ENCODE measurements at places on chromosomes 3 and 15.

DNA sequence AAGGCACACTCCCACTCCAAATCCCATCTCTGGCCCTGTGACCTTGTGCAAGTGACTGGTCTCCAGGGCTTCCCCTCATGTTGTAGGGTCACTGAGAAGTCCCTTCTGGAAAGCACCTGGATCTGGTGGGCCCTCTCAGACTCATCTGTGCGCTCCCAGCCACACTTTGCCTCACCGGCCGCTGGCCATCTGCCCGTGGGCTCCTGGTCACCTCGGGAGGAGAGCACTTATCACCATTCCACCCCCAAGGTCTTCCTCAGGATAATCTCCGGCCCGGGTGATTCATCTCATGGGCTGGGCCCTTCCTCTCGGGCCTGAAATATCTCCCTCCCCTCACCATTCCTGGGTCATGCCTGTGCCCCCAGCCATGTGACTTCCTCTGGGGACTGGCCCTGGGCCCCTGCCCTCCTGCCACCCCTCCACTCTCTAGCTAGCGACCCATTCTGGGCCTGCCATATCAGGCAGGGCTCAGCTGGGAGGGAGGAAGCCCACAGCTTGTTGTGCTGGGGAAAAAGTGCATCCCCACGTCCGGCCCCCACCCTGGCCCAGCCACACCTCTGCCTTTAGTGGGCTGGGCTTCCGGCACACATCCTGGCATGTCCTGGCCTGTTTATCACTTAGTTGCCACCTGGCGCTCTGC, 10.6 kb upstream of the WNT7A start:
- no peak for DNase-seq

GRCh38 chr3:4323246-4324027, 20.3 kb downstream of the SETMAR start:
- DNase-seq: no peak

GRCh38 chr15:71735385-71735757, 75.0 kb upstream of the NR2E3 start:
- DNase-seq: no peak

DNA sequence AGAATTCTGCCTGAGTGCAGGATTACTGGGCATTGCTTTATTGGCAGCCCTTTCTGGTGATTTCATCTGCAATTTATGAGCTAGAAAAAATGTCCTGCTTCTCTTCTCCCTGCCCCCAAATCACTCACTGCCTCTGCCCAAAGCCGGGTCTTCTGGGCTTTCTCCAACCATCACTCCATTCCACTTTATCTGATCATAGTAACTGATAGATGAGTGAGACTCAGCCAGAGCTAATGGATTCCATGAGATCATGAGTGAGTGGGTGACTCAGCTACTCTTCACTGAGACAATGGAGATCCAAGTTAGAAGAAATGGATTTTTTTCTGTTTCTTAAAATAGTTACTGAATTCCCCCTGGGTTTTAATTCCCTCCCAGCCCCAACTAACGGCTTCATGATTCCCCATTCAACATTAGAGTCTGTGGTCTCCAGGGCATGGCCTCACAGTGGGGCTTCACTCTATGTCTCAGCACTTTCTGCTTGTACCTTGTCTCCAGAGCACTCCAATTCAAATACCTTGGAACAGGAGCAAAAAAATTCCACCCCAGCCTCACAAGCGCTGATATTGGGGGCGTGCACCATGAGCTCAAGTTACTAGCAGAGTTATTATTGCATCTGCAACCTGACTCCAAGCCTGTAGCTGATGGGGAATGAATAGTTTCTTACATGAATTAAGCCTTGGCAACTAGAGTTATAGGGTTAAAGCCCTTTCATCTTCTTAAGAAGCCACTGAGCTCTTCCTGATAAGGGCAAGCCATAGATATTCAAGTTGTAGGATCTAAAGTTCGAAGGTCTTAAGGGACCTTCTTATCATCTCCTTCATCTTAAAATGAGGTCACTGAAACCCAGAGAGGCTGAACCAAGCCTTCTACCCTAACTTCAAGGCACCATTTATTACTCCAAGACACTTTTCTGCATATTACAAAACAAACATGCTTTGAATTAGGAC, 85.9 kb downstream of the AGBL1 start:
- DNase-seq: no peak

- DNase-seq: no peak
Observed at GRCh38 chr3:27658741-27659140, 63.4 kb downstream of the EOMES start.

- DNase-seq: no peak
Observed at GRCh38 chr3:13656584-13657301, 107.8 kb downstream of the FBLN2 start.

- DNase-seq: no peak
Observed at GRCh38 chr3:132405609-132406299, 11.5 kb upstream of the DNAJC13 start.

- DNase-seq: no peak
Observed at GRCh38 chr15:73368301-73369136, at the start of gene HCN4. Gene HCN4, minus strand, starts transcription at chr15:73368958. Its CDS starts 688 bp downstream, at chr15:73368270.

- DNase-seq: no peak
Observed at GRCh38 chr15:74531144-74531811, 9.7 kb upstream of the ARID3B start.

DNA sequence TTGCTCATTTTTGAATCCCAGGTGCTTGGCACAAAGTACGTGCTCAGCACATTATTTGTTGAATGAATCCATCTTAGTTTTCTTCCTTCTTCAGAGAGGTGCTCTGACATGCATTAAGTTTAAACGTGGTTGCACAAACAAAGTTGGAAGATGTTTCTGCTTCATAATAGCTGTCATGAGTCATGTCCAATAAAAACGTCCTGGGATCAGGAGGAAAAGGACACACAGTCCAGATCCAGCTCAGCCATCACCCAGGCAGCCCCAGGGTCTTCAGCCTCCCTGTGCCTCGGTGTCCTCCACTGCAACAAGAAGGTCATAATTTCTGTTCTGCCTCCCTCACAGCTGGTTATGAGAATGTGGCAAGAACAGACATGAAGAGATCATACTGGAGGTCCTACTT, 55.4 kb downstream of the CCNL1 start:
- no peak for DNase-seq

DNA sequence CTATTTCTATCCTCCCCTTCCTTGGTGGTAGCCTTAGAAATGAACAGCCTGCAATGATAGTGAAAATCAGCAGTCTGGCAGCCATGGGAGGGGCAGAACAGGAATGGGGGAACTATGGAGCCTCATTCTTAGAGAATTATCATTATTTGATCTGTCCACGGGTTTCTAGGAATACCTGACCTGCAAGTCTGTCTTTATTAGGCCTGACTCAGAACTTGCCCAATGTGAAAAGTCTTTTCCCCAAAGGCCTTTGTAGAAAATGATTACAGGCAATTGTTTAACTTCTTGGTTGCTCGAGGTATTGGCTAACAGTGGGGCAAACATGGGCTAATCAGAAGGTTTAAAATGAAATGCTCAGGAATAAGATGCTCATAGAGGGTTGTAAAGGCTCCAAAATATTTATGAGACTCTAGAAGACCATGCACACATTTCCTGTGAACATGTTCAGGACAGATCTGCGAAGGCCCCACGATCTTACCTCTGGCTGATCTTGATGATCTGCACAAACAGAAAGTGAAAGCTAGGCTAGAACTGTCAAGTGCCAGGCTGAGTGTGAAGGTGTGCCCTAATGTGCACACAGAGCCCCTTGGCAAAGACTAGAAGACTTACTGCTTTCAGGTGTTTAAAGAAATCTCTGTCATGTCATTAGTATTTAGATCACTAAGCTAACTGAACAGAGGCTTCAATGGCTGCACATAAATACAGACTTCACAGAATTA, 39.6 kb upstream of the LAMP3 start:
- DNase-seq: no peak

GRCh38 chr3:186722457-186722856, 5.3 kb downstream of the KNG1 start:
- DNase-seq: no peak

DNA sequence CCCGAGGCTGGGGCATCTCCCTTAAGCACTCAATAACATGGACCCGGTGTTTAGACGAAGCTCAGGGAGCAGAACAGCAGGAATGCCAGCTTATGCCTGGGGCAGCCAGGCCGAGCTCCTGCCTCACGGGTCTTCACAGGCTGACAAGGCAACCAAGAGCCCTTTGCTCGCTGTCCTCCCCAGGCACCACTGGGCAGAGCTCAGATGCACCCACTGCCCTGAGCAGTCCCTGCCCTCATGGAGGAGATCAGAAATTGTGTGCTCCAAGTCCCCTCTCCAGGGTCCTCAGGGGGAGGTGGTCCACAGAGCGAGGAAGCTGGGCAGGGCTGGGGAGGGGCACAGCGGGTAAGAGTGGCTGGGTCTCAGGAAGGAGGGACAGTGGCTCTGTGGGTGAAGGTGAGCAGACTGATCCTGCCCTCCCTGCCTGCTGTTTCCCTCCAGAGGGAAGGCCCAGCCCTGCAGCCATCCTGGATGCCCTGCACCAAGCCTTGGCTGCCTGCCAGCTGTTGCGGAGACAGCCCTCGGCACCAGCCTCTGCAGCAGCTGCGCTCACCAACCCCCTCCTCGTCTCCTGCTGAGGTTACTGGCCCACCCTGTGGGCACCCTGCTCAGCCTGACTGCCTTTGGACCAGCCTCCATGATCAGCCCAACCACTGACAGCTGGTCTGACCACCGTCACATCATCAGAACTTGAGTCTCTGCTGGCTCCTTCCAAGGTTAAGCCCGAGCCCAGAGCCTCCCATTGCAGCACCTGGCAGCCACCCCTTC, 21.1 kb upstream of the GP9 start:
- DNase-seq: no peak

DNA sequence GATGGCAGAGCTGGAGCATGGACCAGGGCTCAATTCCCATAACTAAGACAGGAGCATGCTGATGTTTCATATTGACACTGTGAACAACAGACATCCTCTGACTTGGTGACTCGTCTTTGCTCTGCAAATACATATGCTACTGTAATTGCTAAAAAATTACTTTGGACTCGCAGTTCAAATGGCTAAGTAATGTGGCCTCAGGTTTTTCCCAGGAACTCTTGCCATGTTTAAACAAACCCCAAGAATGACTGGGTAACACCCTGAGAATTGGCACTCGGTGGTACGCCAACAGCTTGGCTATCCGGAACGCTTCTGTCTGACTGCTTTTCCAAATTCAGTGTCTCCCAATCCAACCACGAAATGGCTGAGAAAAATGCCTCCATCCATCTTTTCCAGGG, 456.7 kb upstream of the THBS1 start:
- no peak for DNase-seq

GRCh38 chr15:63947228-63947627, 99.1 kb downstream of the DAPK2 start:
- DNase-seq: no peak

- DNase-seq: no peak
Observed at GRCh38 chr3:182364323-182364722, 429.0 kb upstream of the ATP11B start.

DNA sequence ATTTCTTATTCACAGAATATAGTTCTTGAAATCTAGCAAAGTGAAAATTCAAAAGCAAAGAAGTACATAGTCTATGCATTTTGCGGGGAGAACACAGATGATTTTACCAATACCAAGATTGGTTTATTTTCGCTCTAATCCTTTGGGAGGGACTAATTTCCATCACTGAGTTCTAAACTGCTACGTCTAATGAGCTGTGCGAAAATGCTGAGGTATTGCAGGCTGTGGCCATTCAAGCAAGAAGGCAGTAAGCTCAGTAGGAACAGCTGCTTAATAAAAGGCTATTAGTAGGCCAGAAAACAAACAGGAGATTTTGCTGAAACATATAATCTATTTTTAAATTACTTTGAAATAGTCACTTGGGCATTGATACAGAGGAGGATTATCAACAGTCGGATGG, 379.0 kb downstream of the CNTN4 start:
- DNase-seq: no peak

DNA sequence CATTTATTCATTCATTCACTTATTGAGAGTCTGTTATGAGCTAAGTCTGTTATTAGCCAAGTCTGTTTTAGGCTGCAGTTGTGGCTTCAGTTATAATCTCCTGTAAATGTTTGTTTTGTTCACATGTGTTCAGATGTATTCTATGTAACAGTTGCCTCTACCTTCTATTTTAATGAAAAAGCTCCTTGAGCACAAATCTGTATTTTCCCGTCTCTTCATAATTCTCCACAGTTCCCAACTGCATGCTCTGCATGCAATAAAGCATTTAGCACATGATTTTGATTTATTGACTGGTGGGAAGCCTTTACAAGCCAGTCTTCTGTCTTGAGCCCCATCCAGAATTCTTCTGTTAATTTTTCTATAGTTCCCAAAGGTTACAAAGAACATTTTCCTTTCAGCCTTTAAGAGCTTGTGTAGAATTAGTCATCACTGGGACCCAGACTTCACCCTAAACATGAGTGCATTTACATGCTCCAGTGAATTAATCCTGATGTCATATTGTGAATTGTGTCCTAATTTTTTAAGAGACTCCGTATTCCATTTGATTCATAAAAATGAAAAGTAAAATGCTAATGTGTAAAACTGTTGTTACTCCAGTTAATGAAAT, 122.3 kb upstream of the NR2E3 start:
- no peak for DNase-seq

DNA sequence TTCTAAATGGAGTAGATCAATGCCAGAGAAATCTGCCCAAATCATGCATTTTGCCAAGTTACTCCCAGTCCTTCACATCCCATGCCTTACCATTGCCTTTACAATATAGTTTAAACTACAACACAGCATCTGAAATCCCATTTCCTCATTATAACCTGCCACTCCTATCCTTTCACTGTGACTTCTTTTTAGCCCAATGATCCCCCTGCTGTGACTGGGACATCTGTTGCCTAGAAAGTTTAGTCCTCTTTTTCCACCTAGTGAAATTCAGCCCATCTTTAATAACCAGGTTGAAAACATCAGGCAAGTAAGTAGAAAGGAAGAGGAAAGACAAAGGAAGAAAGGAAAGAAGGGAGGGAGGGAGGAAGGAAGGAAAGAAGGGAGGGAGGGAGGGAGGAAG, 627.9 kb upstream of the ZNF385D start:
- no peak for DNase-seq

DNA sequence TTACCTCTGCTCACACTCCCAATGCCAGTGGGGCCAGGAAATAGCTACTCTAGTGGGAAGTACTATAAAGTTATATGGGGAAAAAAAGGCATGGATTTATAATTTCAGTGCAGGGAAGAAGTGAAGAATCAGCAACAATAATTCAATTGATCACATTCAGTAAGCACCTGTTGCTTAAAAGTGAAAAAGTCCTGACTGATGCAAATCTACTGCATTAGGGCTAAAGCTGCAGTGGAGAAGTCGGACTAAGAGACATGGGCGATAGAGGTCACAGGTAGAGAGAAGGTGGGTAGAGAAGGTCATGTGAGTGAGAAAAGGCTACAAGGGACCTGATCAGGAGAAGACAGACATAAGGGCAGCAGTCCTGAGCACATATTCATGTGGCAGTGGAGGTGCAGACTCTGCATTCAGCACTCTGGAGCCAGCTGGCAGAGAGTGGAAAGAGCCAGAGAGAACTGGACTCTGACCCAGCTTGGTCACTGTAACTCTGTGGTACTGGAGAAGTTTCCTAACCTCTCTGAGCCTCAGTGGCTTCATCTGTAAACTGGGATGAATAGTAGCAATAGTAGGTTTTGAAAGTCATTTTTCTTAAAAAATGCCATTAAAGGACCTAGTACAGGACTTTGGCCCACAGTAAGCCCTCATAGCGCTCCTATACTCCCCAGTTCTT, 17.6 kb upstream of the BCL2A1 start:
- no peak for DNase-seq

- DNase-seq: no peak
Observed at GRCh38 chr3:140375002-140375401, 302.9 kb upstream of the TRIM42 start.

GRCh38 chr3:114451051-114451451, 157.2 kb downstream of the TIGIT start:
- no peak for DNase-seq

All from GM12864 (cell line).